Activated CD8-positive, alpha-beta T cell treated with anti-CD3 and anti-CD28 coated beads for 36 hours (primary cell): ENCODE measurements at places on chromosomes 13 and 19.

GRCh38 chr19:46357846-46358583 is 11.1 kb downstream of the PPP5C start:
- H3K27ac ChIP-seq = no peak overlapping the region
- no peak for DNase-seq
- no peak overlapping the region for H3K4me3 ChIP-seq
- no peaks in the 10 kb centered on the region for H3K27me3 ChIP-seq

DNA sequence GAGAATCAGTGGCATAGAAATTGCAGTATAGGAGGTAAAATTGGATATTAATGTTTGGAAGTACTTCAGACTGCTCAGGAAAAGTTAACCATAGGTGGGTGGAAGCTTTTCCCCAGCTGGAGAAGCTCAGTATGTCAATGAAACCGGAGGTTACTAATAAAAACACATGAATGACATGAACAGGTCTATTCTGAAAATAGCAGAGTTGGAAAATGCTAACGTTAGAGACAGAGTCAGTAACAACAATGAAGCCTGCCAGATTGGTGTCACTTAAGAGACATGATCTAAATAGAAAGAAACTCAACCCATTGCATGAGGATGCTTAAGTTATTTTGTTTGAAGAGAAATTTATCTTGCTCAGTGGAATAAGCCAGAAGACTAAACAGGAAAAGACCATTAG is 364.5 kb downstream of the DNAJC15 start:
- H3K36me3 ChIP-seq = no peaks in the 10 kb centered on the region
- no peaks in the 10 kb centered on the region for H3K27me3 ChIP-seq
- no peaks in the 10 kb centered on the region for H3K4me1 ChIP-seq
- DNase-seq = no peak
- H3K27ac ChIP-seq = no peak overlapping the region

DNA sequence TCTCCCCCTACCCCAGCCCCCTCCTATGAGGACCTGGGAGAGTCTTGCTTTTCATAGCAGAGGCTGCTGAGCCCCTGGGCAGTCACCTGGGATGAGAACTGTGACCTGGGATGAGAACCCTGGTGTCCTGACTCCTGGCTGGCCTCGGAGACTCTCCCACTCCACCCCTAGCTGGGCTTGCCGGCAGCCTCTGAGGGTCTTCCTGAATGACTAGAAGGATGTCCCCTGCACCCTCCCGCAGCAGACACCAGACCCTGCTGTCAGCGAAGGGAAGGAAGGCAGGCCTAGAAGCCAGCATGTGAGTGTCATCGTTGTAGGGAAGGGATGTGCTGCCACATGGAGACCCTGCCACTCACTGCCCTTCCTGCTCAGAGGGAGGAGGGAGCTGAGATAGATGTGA is 203.4 kb upstream of the ZNF536 start:
- H3K4me3 ChIP-seq = no peak overlapping the region
- no peaks in the 10 kb centered on the region for H3K36me3 ChIP-seq
- H3K27ac ChIP-seq = no peak overlapping the region
- no peak for DNase-seq
- no peaks in the 10 kb centered on the region for H3K27me3 ChIP-seq

DNA sequence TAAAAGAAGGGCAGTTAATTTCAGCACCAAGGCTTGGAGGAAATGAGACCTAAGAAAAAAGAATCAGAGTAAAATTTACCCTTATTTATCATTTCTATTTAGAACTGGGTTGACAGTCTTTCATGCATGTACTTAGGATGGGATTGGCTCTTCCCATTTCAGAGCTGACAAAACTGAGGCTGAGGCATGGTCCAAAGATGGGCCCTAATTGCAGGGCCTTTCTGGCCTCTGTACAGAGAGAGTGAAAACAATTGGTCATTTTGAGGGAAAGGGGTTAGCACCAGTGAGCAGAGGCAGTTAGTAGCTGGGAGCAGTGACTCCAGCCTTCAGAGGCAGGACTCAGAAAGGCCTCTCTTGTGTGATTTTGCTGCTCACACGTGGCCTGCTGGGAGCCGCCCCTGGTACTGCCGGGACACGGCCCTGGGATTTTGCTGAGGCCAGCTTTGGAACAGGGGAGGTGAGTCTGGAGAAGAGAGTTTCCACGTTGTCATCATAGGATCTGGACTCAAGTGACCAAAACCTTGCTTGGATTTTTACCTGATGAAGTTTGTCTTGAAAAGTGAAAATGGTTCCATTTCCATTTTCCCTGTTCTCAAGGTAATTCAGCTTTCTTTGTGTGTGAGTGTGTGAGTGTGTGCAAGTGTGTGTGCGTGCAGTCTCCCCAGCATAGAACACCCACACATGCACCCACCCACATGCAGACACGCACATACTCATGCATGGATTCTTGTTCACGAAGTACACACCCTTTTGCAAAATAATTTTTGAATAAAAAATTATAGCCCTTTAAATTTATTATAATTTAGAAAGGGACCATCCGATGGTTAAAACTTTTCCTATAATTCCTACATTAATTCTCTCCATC is at the start of gene ZNF536:
ZNF536 (plus strand) TSS at position 425 of the 865 bp plus-strand sequence. CDS start 71,179 bp downstream, outside the sequence.
- DNase-seq = no peak
- no peaks in the 10 kb centered on the region for H3K36me3 ChIP-seq
- no peak within 1 kb of the TSS for H3K27ac ChIP-seq
- no peaks in the 10 kb centered on the region for H3K4me1 ChIP-seq
- no peak within 1 kb of the TSS for H3K4me3 ChIP-seq
- peaks cover 26% of the 10 kb centered on the region for H3K27me3 ChIP-seq

DNA sequence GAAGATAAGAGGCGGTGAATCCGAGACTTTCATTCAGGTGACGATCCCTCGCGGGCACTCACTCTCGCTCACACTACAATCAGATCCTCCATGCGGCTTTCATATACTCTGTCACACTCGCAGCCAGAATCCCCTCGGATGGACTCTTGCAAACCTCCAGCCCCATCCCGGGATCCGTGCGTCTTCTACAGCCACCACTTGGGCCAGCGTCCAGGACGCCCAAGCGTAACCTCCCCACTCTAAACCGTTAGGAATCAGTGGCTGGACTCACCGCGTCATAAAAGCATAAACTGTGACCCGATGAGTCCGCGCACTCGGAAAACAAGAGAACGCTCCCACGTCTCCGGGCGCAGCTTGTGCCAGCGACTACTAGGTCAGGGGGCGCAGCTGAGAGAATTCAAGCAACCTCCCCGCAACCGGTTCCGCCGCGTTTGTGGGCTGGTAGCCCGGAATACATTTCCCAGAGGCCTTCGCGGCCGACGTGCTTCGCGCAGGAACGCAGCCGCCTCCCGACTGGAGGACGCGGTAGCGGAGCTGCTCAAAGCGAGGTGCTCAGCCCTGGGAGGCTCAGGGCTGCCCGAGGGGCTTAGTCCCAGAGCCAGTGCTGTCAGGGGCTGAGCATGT is 27.6 kb downstream of the ZNF607 start:
- no peaks in the 10 kb centered on the region for H3K27me3 ChIP-seq
- H3K4me1 ChIP-seq = peaks cover 9% of the 10 kb centered on the region
- peak; percentile 90 for DNase-seq
- peaks cover 34% of the 10 kb centered on the region for H3K36me3 ChIP-seq
